ENCODE measurements at places on chromosomes 3 and 15.

GRCh38 chr3:49718858-49719213, 648 bp downstream of the AMIGO3 start:
- DNase-seq, result no peak

DNA sequence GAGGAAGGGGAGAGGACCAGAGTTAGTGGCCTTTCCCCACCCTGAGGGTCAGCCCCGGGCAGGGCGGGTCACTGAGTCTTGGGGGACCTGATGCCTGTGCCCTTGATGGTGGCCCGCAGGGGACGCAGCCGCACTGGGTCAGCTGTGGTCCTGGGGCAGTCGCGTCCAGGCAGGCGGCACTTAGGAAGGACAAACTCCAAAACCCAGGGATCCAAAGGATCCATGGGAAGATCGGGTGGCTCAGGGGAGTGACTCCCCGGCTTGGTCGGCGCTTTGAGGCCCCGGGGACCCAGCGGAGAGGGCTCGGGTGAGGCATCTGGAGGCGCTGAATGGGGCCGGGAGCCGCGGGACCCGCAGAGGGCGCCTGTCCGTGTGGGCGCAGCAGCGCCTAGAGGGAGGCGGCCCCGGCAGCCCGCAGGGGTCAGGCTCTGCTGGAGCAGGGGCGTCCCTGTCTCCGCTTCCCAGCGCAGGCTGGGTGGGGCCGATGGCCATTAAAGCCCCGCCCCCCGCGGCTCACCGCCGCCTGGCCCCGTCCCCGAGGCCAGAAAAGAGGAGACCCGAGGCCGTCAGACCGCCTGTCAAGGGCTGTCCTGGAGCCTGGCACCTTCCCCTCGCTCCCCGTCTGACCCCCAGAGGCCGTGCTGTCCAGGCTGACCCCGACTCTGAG, 17.5 kb downstream of the CIDEC start:
- no peak for DNase-seq

DNA sequence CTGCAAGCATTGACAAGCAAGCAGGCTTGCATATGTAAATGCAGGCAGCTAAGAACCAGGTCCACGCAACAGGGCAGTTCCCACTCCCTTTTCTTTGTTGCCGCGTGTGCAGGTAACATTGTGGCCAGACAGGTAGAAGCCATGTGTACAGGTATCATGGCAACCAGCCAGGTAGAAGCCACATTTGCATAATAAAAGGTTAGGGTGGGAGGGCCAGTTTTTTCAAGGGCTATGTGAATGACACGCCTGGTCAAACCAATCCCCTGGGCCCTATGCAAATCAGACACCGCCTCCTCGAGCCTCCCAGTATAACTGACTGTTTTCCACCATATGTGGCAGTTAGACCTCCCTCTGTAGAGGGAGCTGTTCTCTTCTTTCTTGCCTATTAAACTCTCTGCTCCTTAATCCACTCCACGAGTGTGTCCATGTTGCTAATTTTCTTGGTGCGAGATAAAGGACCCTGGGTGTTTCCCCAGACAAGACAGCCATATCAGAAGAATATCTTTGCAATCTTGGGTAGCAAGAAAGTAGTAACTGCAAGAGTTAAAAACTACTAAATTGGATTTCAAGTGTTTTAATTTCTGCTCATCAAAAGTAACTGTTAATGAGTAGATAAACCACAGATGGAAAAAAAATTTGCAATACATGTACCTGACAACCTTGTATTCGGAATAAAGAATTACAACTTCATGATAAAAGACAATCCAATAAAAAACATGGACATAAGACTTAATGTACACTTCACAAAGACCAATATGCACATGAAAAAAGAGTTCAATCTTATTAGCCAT, 21.8 kb downstream of the PCOLCE2 start:
- no peak for DNase-seq

DNA sequence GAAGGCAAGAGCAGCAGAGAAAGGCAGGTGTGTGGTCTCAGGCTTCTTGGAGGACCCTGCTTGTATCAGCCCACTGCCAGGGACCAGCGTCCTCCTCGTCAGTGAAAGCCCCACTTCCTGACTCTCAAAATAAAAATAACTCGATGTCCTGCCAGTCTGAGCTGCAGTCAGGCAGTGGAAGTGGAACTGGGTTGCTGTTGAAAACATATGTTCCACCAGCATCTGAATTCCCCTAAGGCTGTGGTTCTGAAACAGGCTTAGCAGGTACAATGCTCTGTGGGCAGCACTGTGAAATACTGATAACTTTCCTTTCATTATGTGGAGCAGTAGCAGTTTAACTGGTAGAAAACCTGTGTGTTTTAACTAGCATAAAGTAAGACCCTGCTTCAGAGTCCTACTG, 121.6 kb upstream of the EIF1B start:
- no peak for DNase-seq

DNA sequence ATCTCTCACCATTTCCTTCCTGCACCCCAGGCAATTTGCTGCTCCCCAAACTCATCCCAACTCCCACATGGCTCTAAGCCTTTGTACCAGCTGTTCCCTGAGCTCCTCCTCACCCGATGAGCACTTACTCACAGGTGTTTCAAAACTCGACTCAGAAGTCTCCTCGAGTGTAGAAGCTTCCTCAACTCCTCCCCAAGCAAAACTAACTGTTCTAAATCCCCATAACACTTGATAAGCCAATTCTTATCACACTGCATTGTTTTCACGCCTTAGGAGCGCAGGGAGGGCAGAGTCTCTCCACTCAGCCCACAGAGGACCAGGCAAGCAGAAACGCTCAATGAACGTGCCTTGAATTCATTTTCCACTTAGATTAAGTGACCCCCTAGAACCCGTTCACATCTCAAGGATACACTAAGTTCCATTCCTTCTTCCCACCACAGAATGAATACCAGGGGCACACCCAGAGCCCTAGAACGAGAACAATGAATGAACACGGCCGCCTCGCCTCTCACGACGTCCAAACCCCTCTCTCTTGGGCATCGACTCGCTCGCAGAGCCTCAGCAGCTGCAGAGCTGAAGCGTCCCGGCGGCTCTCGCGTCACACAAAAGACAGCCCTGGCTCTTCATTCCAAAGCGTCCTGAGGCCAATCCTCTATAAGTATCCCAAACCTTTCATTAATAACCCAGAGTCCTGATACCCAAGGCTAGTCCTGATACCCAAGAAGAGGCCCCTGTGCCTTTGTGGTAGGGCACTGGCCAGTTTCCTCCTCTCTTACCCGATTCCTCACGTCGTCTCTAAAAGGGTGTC, 1.1 kb downstream of the RAF1 start:
- no peak for DNase-seq

- DNase-seq, result no peak
Measured at GRCh38 chr3:180684807-180685206, 5.5 kb upstream of the CCDC39 start.

DNA sequence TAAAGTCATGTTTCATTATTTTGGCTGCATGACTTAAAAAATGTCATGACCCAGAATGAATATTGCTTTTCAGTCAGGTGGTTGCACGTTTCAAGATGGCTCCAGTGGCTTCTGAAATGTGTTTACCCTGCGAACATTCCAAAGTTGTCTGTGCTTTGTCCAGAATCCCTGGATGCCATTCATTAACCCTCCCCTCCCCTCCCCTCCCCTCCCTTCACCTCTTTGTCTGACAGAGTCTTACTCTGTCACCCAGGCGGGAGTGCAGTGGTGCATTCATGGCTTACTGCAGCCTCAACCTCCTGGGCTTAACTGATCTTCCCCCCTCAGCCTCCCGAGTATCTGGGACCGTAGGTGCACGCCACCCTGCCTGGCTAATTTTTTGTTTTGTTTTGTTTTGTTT, 308.0 kb downstream of the PTPRG start:
- DNase-seq, result no peak

GRCh38 chr15:93036951-93037819, 51.8 kb downstream of the RGMA start:
- DNase-seq, result no peak

- DNase-seq, result no peak
Measured at GRCh38 chr3:151009981-151010380, 37.5 kb upstream of the CLRN1 start.

- DNase-seq, result no peak
Measured at GRCh38 chr15:42444415-42445063, 46.4 kb downstream of the ZNF106 start.

DNA sequence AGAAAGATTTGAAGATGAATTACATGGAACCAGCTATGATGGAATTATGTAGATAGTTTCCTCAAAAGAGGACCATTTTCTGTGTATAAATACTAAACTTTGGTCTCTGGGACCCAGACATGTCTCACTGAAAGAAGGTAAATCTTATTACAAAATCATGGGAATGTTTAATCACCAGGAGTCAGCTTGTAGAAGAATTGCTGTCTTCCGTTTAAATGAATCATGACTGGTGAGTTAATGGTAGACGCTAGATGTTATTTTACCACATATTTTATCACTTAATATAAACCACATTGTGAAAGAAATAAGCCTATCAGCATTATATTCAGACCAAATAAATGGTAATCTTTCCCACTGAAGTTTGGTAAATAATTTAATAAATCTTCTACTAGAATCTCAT, 322.3 kb upstream of the SUCLG2 start:
- no peak for DNase-seq

GRCh38 chr15:98853161-98853560, 154.4 kb downstream of the PGPEP1L start:
- peak; percentile 74 for DNase-seq

DNA sequence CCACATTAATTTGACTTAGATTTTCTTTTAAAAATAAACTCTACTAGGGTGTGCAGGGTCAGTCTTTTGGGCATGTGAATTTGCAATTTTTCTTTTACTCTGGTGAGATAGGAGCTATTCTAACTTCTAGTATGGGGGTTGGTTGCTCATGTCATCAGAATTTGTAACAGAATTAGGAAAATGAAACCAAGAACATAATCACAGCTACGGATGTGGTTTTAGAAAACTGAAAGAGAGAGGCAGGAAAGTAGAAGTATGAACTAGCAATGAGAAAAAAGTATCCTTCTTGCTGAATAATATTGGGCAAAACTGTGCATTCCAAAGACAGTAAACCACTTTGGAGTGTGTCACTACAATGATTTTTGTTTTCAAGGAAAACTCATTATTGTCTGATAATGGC, 43.3 kb downstream of the ADPGK start:
- DNase-seq, result no peak

DNA sequence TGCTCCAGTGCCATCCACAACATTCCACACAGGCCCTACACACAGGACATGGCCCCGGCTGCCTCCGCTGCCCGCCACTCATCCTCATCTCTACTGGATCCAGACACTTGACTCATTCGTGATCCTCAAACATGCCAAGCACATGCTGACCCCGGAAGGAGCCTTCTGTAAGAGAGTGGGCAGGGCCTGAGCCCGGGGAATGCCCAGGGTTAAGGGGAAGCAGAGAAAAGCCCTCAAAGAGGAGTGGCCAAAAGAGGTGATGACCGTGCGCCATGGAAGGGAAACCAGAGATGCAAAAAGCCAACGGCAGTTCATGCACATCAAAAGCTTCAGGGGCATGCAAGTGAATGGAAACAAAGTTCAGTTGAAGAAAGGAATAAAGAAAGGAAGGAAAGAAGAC, 46.1 kb downstream of the RFTN1 start:
- no peak for DNase-seq

GRCh38 chr15:98960555-98961050, 47.0 kb downstream of the PGPEP1L start:
- no peak for DNase-seq

- DNase-seq, result peak; percentile 20
Measured at GRCh38 chr3:12345141-12345561, 56.3 kb downstream of the PPARG start.

DNA sequence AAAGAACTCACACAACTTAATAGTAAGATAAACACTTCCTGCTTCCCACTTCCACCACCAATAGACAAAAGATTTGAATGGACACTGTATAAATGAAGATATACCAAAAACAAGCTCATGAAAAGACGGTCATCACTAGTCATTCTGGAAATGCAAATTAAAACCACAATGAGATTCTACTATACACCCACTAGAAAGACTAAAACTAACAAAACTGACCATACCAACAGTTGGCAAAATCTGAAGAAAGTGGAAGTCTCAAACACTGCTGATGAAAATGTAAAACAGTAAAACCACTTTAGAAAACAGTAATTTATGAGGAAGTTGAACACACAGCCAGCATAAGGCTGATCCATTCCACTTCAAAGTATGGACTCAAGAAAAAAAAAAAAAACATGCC, 35.6 kb upstream of the CD96 start:
- no peak for DNase-seq

DNA sequence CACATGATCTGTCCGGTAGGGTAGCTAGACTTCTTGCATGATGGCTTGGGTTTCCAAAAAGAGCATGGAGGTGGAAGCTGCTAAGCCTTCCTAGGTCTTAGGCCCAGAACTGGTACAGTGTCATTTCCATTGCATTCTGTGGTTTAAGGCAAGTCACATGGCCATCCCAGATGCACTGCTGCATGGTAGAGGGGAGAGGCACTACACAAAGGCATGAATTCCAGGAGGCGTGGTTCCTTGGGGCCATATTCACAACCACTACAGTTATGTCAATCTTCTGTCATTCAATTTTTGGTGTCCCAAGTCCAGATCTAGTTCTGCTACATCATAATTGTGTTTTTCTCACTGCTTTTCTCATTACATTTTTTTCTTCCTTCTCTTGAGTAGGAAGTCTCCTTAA, 122.2 kb upstream of the CHRM5 start:
- DNase-seq, result no peak

- no peak for DNase-seq
Measured at GRCh38 chr15:39654304-39654703, 73.4 kb downstream of the THBS1 start.

DNA sequence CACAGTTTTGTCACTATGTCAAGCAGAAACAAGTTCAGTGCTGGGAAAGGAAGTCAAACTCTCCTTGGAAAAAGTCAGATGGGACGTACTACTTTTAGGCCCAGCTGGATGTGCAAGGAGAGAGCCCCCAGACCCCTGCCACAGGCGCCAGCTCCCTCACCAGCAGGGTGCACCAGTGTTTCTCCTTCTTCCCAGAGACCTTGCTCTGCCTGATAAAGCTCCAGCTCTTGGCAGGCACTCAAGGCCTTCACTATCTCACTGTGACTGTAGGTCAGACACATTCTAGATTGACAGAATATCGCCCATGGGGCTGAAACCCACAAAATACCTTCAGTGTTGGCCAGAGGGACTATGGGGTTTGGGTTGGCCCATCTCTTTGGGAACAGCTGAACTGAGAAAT, 54.8 kb upstream of the CHRNB4 start:
- DNase-seq, result no peak

- no peak for DNase-seq
Measured at GRCh38 chr15:64249406-64249805, 86.6 kb upstream of the PPIB start.

GRCh38 chr15:89115547-89115946, 27.3 kb downstream of the ABHD2 start:
- DNase-seq, result no peak

GRCh38 chr3:158110658-158111018, 749 bp downstream of the RSRC1 start:
- no peak for DNase-seq

- no peak for DNase-seq
Measured at GRCh38 chr3:135878501-135878900, 87.0 kb upstream of the PPP2R3A start.

Data from GM04503 (cell line).